Stimulated activated CD4-positive, alpha-beta T cell treated with anti-CD3 and anti-CD28 coated beads, Interleukin-1b, Interleukin-23, amount 100 ng/mL, for 1 hour (primary cell): ENCODE measurements at places on chromosomes 7 and 10.

DNA sequence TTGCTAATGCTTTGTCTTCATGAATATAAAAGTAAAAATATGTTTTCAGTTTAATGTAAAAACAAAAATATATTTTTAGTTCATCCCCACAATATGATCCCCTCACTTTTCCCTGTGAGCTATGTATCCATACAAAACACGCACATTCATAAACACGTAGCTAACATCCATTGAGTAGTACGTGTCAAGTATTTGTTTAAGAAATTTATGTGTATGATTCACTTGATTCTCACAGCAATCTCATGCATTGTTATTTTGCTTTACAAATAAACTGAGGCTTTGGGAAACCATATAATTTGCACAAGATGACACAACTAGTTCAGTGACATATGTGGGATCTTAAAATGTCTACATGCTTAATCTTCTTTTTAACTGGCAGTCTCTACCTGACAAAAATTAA lies 329.6 kb upstream of the SEMA3C start:
- no peak for DNase-seq

GRCh38 chr7:68697796-68698280 lies 900.4 kb upstream of the AUTS2 start:
- DNase-seq = no peak

DNA sequence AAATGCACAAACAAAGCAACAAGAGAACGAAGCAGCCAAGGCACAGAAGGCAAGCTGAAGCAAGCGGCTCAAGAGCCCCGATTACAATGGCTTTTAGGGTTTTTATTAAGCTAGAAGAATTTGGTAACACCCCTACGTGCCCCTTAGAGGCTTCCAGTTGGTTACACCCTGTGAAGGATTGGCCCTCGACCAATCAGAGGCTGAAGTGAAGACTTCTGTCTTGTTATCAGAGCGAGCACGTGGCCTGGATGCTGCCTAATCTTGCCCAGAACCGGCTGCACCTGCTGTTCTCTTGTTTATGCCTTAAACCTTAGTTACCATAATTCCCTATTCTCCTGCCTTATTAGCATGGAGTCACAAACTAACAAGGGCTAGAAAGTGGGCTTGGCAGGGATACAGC lies 21.4 kb downstream of the KCNK18 start:
- DNase-seq = no peak

DNA sequence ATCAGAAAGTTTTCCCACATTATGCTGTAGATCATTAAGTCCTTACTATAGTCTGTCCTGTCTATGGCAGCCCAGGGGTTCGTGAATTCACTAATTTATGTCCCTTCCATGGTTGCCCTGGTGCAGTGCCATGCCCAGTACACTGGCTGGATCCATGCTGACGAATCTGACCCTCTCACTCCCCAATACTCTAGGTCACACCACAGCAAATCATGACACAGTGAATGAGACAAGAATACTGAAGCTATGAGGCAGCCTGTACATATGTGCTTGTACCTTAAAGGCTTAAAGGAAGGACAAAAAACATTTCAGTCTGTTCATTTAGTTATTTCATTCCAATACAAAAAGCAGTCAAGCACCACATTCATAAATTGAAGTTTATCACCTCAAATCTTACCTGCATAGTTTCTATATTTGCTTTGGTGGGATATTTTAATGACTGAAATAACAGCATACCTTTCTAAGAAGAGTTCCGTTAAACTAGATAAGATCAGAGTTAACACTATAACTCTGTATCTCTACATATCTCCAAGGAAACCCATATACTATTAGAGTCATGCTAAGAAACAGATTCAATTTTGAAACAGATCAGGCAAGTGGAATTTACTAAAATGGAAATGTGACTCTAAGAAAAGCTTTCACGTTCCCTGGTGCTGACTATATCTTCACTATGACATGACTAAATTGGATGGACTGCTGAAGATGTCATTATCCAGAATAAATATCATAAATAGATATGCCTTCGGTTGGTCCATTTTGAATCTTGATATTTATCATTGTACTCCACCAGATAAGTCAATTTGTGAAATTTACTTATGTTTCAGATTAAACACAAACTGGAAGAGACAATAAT lies 36.7 kb downstream of the OSBPL3 start:
- DNase-seq = no peak

- DNase-seq = no peak
Observed at GRCh38 chr7:69762821-69763352, 164.6 kb downstream of the AUTS2 start.

GRCh38 chr10:112343056-112343806 lies 30.7 kb upstream of the ACSL5 start:
- no peak for DNase-seq

DNA sequence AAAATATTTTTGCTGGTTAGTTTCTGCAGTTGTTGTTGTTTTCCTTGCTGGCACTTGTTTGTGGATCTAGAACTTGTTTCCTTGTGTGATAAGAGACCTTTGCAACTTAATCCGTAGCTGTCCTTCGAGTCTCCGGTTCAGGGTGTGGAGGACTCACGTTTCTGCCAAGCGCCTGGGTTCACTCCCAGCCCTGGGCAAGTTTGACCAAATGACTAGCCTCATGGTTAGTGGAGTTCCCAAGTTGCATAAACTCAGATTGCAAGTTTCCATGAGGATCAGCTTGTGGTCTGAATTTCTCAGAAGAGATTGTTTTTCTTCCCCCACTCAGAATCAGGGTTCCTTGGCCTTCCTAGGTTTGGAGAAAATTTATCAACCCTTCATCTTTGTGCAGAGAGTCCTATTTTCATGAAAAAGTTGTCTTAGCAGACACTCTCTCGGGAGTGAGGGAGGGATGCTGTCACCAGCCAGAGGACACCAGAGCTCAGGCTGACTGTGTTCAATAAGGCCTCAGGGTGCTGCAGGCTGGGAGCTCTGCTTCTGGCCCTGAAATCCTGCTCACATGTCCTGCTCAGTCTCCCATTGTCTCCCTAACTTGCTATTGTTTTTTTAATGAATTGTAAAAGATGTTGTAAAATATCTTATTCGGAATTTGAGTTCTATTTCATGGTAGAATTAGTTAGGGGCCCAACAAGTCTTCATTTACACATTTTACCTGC lies 377.7 kb upstream of the KLF6 start:
- no peak for DNase-seq

GRCh38 chr7:49486974-49487829 lies 286.2 kb upstream of the VWC2 start:
- no peak for DNase-seq

DNA sequence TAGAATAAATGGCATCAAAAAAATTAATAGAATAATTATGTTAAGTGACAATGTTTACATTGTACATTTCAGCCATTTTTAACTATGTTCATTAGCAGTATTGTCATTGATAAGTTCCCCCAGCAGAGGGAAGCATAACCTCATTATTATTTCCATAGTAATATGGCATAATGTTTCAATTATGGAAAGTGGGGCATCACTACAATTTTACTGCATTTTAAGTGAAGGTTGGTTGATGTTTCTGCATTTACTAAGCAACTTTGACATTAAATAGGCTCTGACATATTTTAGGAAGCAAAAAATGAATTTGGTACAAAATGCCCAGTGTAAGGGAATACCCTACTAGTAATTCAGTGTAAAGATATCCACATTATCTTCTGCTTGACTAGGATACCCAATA lies 218.3 kb downstream of the SEMA3A start:
- DNase-seq = no peak

DNA sequence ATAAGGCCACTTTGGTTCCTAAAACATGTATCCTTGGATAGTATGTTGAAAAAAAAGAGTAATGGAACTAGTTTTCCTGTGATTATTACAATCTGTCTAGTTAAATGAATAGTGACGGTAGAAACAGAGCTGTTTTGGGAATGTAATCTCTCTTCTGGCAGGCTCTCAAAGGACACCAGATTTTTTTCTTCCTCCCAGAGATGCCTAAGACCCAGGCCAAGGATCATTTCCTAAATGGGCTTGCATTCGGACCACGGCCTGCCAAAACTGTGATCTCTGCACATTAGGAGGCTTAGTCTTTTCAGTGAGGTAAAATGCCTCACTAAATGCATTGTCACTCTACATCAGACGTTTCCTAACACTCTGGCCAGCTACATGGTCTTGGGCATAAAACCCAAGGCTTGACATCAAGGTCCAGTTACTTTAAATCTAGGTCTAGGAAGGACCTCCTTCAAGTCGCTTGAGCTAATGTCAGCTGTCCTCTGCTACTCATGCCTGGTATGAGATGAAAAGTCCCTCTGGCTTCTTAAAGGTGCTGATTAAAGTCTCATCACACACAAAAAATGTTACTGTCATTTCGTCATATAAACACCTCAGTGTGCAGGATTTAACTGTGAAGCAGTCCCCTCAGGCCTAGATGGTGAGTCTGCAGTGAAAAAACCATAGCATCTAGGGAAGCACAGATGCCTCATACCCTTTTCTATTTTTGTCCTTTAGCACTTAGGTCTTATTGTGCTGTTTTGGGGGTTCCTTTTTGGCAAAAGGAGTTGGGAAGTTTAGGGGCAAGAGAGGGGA lies 47.7 kb downstream of the DLD start:
- DNase-seq = no peak

- no peak for DNase-seq
Observed at GRCh38 chr7:130598056-130598455, 70.5 kb downstream of the COPG2 start.

GRCh38 chr7:2106924-2107323 lies 125.8 kb downstream of the MAD1L1 start:
- no peak for DNase-seq

GRCh38 chr7:65907501-65908198 lies 34.8 kb downstream of the VKORC1L1 start:
- no peak for DNase-seq

DNA sequence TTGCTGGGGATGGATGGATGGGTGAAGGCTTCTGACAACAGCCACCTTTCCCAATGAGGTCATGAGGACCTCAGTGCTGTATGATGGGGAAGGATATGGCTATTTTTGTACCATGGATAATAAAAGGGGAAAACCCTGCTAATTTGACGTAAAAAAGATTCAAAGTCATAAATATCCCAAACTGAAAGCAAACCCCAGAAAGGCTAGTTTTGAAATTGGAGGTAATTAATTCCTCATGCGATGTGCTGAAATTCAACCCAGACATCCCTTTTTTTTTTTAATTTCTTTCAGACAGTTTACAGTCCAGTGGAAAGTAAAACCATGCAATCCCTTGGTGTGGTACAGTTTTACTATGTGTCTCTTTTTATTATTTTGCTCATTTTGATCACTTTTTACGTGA lies 254.5 kb upstream of the BMPER start:
- no peak for DNase-seq

- no peak for DNase-seq
Observed at GRCh38 chr7:2281541-2281940, 32.7 kb downstream of the SNX8 start.

DNA sequence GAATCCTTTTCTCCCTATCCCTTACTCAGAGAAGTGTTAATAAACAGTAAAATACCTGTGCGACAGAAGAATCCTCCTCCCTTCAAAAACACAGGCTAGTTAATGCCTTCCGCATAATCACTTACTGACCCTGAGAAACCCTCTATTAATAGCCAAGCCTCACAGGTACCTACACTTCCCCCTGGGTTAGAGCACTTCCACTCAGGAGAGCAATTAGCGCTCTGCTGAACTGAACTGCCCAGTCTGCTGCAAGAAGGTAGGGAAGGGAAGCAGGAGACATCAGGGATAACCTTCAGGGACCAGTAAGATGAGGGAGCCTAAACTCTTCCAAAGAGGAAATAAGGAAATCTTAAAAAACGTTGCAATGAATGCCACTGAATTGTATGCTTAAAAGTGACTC lies 39.6 kb downstream of the KIAA1549 start:
- no peak for DNase-seq

GRCh38 chr7:45682358-45682735 lies 108.2 kb downstream of the ADCY1 start:
- no peak for DNase-seq

GRCh38 chr10:32957341-32958084 lies 517 bp downstream of the ITGB1 start:
- DNase-seq = no peak

DNA sequence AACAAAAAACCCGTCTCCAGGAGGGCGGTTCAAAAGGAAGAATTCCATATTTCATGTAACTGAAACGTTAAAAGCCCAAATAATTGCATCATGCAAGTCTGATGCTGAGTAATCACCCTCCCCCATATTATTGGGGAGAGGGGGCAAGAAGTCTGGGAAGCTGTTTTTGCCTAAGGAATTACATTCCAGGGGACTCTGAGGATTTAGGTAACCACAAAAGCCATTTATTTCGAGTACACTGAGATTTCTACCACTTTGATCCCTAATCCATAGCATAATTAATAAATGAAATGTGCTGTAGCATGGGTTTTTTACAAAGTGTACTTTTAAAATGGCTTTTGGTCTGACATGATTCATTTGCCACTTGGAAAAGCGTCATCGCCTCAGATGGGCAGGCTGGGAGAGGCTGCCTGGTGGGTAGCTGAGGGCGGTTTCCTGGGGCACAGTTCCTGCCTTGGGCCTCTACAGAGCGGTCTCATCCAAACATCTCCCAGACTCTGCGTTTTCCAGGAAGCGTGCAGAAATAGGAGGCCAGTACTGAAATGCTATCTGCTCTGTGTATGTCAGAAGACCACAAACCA lies 106.5 kb downstream of the TCF7L2 start:
- DNase-seq = no peak

DNA sequence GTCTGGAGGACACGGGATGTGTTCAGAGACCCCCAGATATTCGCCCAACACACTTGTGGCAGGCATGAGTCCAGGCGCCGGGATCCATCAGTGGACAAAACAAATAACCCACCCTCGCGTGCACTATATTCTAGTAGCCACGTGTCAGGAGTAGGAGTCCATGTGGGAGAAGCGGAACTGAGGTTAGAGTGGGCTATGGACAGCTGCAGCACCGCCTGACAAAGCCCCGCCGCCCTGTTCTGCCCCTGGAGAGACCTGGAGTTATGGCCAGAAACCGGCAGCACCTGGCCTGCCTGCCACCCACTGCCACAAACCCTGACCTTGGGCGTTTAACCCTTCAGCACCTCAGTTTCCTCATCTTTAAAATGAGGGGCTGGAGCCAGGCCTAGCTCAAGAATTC lies 181.0 kb upstream of the RNF32 start:
- DNase-seq = no peak

GRCh38 chr7:44267719-44268421 lies 57.5 kb downstream of the CAMK2B start:
- no peak for DNase-seq

GRCh38 chr7:30331338-30331737 lies 46.9 kb downstream of the ZNRF2 start:
- DNase-seq = no peak

- no peak for DNase-seq
Observed at GRCh38 chr7:84800846-84801245, 386.0 kb downstream of the SEMA3D start.

DNA sequence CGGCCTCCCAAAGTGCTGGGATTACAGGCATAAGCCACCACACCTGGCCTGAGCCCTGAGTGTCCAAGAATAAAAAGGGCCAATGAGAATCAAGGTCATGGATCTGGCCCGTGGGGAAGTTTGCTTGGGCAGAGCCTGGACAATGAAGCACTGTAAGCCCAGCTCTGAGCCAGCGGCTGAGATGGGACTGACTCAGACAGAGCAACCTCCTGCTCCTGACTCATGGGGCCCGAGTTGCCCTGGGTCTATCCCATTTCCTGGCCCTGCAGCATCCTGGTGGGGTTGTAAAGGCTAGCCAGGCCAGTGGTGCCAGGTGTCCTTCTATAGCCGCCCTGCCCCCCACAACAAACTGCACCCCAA lies 5.2 kb upstream of the MYH16 start:
- DNase-seq = no peak
